Mesendoderm (in vitro differentiated cells): ENCODE measurements at places on chromosomes 2 and 18.
A peak's percentile ranks its signal among the peaks of the same experiment; 100 is the strongest.

DNA sequence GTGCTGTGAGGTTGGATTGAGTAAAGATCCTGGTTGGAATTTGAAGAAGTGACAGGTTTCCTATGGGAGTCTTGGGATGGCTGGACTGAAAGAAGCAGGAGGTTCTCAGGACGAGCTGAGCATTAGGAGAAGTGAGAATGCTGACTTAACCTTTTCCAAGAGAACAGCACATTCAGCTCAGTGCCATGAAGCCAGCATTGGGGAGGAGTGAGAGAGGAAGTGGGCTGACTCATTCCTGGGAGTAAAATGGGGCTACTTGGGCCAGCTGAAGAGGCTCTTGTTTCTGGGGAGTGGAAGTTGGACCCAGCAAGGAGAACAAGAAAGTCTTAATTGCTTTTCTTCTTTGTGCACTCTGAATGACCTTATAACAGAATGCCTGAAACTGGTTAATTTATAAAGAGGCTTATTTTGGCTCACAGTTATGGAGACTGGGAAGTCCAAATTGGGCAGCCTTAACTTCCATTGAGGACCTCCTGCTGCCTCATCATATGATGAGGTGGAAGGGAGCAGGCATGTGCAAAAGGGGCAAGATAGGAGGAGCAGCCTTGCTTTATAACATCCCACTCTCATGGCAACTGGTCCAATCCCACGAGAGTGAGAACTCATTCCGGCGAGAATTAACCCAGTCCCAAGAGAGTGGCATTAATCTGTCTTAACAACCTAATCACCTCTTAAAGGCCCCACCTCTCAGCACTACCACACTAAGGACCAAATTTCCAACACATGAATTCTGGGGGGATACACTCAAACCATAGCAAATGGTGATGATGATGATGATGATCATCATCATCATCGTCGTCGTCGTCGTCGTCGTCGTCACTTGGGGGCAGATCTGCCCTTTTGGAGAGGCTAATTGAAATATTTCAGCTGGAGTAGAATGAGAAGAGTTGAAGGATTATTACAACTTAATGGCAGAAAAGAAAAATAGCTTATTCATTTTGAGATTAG, 26.1 kb downstream of the DGUOK start:
- DNase-seq: no peak

DNA sequence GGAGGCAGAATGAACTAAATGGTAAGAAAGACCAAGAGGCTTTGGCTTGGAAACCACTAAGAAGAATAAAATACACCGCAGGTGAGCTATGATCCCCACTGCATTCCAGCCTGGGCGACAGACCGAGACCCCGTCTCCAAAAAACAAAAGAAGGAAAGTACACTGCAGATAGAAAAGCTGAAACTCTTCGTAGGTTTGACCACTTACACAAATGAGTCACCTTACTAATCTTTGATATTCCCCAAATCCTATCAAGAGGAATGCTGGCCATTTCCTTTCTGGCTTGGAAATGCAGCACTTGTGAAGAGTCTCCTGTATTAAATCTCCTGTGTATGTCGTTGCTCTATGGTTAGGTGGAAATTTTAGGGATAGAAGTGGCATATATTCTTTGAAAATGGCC, 108.8 kb downstream of the MTCL1 start:
- no peak for DNase-seq

- DNase-seq: no peak
Measured at GRCh38 chr2:181957668-181958067, 28.0 kb upstream of the PPP1R1C start.

GRCh38 chr2:156803243-156803642, 367.1 kb downstream of the GPD2 start:
- peak; percentile 46 for DNase-seq

GRCh38 chr18:54860941-54861340, 32.7 kb downstream of the RAB27B start:
- no peak for DNase-seq

DNA sequence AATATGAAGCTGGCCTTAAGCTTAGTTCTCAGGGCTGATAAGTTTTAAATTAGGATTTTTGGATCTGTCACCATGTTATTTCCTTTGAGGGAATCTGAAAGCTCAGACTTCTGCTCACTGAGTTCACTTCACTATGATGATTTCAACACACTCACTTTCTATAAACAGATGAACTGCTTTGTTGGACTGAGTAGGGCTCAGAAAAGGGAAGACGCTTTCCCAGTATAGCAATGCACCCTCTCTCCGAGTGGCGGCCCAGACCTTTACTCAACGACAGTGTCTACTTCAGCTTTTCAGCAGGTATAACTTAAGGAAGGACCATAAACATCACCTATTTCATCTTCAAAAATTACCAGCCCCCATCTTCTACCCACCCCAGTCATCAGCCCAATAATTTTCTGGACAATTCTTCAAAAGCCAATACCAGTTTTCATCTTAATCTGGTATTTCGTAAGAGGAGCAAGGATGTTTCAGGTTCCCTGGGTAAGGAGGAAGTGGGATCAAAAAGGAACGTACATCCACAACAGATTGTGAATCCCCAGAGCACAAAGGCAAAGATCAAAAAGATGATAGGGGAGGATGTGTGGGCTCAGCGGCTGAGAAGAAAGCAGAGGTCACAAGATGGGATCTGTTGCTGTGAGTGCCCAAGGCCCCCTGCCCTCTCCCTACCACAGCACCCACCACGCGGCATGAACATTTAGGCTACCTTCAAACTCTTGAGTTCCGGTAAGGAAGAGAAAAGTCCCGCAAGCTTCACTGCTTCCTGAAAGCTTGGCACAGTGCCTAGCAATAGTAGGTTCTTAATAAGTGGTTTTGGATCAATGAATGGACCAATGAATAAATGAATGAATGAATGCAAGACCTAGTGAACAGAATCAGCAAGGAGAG, 41.9 kb downstream of the LPIN2 start:
- DNase-seq: no peak

DNA sequence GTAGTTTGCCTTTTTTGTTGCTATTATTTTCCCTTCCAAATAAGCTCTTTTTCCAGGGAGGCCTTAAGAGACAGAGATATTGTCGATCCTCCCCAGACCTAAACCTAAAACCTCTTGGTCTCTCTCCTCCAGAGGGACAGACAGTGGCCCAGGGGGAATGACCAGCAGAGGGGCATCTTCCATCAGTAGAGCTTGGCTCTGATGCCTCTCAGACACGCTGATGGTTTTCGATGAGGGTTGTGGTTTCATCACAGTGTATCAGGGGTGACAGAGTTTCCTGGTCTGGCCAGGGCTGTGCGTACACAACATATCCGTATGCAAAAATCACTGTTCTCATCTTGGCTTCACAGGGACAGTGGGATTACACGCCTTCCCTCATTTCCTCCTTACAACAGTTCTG, 68.6 kb downstream of the GATA6 start:
- no peak for DNase-seq

DNA sequence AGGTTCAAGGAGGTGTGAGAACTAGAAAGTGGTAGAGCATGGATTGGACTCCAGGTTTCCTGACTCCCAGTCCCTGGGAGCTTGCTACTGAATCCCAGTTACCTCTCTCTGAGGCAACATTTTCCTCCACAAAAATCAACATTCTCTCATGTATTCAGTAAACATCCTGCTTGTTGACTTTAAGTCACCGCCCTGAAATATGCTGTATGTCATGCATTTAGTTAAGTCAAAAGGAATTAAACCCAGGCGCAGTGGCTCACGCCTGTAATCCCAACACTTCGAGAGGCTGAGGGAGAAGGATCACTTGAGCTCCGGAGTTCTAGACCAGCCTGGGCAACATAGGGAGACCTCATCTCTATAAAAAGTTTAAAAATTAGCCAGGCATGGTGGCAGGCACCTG, 3.8 kb downstream of the MATN3 start:
- no peak for DNase-seq
